ENCODE measurements at places on chromosomes 5 and 9. TPM values are rescaled to one million over a fixed set of nuclear protein-coding genes. Genes with fewer than 3 reads are reported as not detected.

DNA sequence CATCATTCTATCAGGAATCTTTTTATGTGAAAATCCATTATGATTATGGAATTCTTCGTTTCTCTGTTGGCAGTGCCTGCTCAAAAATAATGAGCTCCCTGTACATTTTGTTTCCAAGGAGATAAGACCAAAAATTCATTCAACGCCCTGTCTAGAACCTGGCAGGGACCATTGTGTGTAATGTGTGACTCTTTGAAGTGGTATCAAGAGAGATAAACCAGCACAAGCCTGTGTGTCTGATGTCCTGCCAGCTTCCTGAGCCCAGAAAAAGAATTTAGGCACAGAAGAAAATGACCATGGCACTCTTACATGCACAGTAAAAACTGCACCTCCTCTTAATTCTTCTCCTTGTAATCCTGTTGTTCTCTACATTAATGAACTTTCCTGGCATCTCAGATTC lies 177.4 kb downstream of the SAXO1 start:
- DNase-seq, result no peak

DNA sequence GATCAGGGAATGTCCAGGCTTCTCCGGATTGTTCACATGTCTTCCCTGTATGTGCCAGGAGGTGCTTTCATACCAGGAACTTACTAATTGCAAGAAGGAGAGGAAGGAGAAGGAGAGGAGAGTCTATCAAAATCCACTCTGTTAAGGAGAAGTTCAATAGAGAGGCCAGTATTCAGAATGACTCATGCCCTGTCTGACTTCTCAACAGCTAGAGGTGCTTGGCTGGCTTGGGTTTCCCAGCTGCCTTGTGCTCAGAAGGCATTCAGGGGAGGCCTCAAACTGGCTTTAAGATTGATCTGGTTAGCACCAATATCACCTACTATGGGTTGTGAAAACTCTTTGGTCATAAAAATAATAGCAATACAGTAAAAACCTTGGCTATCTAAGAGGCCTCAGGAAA lies 167.9 kb upstream of the GLRA1 start:
- no peak for DNase-seq

GRCh38 chr9:98363644-98364043 lies 108.2 kb upstream of the TBC1D2 start:
- DNase-seq, result no peak

- no peak for DNase-seq
These were observed 62.9 kb upstream of the ORM1 start for GRCh38 chr9:114259798-114260523.

CDH9 gene
- not detected for total RNA-seq

AMBP gene
- 5,902 TPM for total RNA-seq

PSIP1 gene
- 11.8 TPM for total RNA-seq

SPATA31D4 gene
- total RNA-seq, result not detected

- no peak for DNase-seq
These were observed 101.1 kb downstream of the LMNB1 start for GRCh38 chr5:126878085-126878484.

DNA sequence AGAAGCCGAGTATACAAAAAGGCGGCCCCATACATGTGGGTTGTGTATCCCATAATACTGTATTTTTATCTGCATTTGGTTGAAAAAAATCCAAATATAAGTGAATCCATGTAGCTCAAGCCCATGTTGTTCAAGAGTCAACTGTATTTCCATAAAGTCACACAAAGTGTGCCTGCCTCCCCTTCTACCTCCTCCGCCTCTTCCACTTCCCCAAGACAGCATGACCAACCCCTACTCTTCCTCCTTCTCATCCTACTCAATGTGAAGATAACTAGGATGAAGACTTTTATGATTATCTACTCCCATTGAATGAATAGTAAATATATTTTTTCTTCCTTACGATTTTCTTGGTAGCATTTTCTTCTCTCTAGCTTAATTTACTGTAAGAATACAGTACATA lies 92.7 kb downstream of the RFX3 start:
- DNase-seq, result no peak

LECT2 gene
- total RNA-seq, result 62.9 TPM

DNA sequence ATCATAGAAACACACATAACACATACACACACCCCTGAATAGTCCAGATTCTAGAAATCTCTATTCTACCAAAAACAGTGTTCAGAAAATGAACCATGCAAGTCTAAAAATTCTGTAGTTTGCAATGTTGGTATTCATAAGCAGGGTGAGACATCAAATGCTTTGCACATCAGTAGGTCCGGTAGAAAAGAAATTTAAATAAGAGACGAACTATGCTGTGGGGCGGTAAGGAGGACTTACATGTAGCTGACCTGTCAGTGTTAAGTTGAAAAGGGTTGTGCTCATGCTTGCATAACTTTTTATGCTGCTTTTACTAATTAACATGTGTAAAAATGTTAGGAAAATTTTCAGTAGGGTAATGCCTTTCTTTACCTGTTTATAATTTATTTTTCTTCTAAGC lies 409.1 kb downstream of the KIAA0825 start:
- no peak for DNase-seq

DNA sequence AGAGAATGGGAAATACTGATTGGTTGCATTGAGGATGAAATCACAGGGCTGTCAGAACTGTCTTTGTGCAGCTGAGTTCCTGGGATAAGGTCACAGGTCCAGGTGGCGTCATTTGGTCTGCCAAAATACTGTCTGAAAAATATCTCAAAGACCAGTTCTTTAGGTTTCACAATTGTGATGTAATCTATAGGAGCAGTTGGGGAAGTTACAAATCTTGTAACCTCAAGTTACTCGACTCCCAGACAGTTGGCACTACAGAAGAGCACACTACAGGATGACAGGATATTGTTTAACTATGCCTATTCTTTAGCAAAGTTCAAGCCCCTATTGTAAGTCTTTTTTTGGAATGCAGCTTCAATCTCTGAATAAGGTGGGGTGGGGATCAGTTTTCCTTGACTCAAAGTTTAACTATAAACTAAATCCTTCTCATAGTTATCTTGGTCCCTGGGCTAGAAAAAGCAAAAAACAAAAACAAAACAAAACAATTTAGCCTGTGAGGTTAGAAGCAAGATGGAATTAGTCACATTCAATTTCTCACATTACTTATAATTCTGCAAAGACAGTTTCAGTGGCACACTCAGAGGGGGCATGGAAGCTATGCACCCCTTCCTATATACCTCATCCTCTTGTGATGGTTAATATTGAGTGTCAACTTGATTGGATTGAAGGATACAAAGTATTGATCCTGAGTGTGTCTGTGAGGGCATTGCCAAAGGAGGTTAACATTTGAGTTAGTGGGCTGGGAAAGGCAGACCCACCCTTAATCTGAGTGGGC lies 276.0 kb downstream of the AUH start:
- DNase-seq, result no peak

- no peak for DNase-seq
These were observed 78.5 kb downstream of the HMHB1 start for GRCh38 chr5:143890487-143890886.

OR1Q1 gene
- total RNA-seq, result not detected

DNA sequence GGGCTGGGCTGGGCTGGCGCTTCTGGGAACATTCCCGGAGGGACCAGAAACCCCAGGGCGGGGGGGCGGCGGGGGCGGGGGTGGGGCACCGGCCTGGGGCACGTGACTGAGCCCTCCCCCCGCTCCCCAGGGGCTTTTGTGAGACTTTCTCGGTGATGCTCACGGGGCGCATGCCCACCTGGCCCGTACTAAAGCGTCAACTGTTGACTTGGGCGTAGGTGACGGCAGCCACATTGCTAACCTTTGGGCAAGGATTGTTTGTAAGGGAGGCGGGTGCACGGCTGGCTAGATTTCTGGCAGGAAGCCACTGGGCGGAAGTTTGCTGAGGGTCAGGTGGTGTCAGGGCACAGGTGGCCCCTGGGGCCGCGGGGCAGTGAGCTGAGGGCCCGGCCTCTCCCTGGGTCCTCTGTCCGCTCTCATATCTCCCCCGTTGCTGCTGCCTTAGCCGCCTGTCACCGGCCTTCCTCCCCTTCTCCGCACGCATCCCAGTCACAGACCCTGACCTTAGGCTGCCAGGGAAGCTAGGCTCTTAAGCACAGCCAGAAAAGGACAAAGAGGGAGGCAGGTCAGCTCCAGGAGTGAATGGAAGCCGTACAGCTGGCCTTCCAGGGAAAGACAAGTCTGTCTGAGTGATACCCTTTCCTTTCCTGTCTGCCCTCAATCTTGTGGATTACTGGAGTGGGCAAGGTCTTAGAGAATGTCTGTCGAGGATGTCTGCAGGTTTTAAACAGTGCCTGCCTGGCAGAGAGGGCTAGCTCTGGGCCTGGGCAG lies 812 bp downstream of the CACFD1 start:
- DNase-seq, result peak; percentile 96

GRCh38 chr9:88041447-88041846 lies 67.1 kb upstream of the CDK20 start:
- no peak for DNase-seq

DNA sequence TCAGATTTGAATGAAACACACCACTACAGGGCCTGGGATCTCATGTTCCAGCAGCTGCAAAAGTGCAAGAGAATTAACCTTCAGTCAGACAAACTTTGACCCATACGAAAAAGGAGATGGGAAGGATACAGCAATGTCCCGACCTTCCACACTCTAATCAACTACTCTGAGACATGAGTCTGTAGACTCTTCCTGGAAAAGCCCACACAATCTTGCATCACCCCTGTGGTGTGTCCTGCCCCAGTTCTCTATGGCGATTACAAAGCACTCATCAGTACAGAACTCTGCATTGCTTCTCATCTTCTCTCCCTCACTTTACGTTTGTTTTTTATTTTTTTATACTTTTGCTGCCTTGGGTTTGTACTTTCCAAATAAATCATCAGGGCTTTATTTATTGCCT lies 241.0 kb upstream of the KIF2A start:
- DNase-seq, result no peak

- peak; percentile 29 for DNase-seq
These were observed 52.1 kb upstream of the LMX1B start for GRCh38 chr9:126561582-126561981.

DNA sequence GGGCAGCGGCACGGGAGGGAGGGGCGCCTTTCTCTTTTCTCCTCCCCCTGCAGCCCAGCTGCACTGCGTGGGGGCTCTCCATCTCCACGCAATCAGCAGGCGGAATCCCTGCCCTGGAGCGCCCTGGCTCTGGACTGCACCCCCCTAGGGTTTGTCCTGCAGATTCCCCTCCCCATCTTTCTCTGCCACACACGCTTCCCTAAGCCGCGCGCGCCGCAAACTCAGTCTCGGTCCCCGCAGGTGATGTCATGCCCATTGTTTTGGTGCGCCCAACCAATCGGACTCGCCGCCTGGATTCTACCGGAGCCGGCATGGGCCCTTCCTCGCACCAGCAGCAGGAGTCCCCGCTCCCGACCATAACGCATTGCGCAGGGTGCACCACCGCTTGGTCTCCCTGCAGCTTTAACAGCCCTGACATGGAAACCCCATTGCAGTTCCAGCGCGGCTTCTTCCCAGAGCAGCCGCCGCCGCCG lies at the start of gene KCNN2:
Gene KCNN2, plus strand, starts transcription at position 347 of the 473 bp plus-strand sequence. Its CDS starts 70 bp downstream, at position 417.
- DNase-seq, result peak; percentile 95

CATSPER3 gene
- total RNA-seq, result not detected

- DNase-seq, result no peak
These were observed 80.7 kb downstream of the GLDC start for GRCh38 chr9:6564868-6565267.

GRCh38 chr9:122315534-122315933 lies 50.9 kb downstream of the MRRF start:
- no peak for DNase-seq

- DNase-seq, result peak; percentile 85
These were observed 1.9 kb upstream of the GM2A start for GRCh38 chr5:151251001-151251551.

- no peak for DNase-seq
These were observed 3.5 kb downstream of the CCNB1 start for GRCh38 chr5:69170495-69170894.

DNA sequence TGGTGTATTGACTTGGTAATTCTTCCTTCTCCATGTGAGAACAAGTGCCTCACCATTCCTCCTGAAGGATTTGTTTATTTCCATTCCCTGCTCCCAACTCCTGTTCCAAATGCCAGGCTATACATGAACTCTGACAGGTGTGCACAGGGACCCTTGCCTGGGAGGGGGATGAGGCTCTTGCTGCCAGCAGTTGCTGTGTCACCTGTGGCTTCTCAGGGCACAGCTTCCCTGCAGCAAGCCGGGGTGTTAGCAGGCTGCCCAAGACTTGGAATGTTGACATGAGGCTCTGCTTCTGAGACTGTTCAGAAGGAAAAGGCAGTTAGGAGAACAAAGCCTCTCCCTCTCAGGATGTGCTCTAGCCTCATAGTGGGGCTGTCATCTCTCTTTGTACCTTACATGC lies 131.3 kb downstream of the DOCK2 start:
- DNase-seq, result no peak

GRCh38 chr5:128825826-128826225 lies 139.5 kb upstream of the SLC27A6 start:
- DNase-seq, result no peak

RGS7BP gene
- 1.8 TPM for total RNA-seq

DNA sequence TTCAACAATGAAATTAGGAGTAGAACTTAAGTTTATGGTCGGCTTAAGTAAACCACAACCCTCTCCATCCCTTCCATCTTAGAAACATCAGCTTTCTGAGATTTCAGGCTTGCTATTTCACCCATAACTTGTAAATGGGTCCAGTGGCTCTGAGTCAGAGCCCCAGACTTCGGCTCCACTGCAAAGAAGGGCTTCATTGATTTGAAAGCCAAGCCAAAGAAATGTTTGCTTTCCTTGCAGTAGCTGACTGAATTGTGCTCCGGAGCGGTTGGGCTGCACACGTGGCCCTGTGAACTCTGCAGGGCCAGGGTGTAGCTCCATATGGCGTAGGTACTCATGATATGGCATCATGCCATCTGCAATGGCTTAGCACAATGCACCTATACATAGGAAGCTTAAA lies 57.0 kb downstream of the NREP start:
- peak; percentile 35 for DNase-seq

CARD6 gene
- total RNA-seq, result 6.2 TPM

- no peak for DNase-seq
These were observed 26.9 kb downstream of the COL15A1 start for GRCh38 chr9:98970532-98971041.

DNA sequence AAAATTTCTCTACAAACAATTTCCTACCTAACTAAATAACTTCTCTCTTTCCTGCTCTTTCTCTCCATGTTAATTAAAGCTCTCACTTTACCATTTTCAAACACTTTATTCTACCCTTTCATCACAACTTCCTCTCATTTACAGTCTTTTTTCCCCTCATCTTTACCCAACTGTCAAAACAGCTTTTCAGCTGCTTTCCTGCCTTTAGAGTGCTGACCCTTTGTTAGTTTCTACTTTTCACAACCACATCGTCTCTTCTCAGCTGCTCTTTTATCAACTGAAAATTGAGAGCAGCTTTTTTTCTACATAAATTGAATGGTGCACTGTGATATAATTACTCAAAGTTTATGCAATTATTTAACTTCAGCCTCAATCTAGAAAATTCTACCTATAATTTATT lies 3.1 kb upstream of the HOMER1 start:
- DNase-seq, result no peak

- no peak for DNase-seq
These were observed 483.3 kb downstream of the DMAC1 start for GRCh38 chr9:7316166-7316795.

ZFP62 gene
- 4.9 TPM for total RNA-seq

- no peak for DNase-seq
These were observed 13.5 kb downstream of the CCNI2 start for GRCh38 chr5:132760601-132761317.
